ENCODE measurements at places on chromosomes 11 and 22.

GRCh38 chr11:65648997-65649493 lies 11.1 kb downstream of the SIPA1 start:
- DNase-seq: no peak

DNA sequence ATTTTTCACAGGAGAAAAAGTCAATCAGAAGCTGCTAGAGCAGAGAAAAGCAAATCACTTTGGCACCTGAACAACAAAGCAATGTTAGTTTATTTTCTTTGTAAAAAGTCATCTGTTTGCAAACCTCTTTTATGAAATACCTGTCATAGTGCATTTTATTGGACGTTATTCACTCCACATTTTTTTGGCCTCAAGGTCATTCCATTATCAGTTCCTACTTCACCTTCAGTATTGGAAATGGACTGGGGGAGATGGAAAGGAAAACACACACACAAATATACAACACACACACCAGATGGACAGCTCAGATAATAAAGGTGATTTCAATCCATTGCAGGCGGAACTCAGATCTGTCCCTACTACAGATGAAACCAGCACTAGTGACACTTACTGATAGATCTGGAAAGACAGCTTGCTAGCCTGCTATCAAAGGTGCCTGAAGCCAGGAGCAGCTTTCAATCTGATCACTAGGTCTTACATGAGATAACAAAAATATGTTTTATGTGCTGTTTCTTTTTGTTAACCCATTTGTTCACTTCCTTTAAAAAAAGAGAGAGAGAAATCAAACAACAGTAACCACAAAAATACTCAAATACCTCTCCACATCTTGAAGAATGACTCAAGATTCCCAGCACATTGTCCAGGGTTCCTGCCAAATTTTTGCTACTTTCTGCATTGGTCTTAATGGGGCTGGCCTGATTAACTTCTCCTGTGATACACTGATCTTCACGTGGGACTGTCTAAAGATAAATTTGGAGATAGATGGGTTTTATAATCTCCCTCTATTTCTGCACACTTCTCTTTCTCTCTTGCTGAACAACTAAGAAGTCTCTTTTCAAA lies 844.3 kb upstream of the TENM4 start:
- DNase-seq: no peak

DNA sequence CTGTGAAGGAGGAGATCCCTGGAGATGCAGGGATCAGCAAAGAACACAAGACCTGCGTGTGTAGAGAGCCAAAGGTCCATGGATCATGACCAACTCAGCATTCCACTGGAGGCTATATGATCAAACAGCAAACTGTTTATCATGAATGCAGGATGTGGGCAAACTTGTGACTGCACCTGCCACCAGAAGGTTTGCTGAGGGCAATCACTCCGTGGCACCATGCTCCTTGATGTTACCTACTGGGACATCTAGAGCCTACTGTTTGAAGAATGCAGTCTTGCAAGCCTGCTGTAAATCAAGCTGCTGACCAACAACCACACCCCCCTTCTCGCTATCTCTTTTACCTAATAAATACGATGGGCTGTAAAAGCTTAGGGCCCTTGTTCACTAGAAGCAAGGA lies 9.7 kb downstream of the SCGB1D2 start:
- no peak for DNase-seq

DNA sequence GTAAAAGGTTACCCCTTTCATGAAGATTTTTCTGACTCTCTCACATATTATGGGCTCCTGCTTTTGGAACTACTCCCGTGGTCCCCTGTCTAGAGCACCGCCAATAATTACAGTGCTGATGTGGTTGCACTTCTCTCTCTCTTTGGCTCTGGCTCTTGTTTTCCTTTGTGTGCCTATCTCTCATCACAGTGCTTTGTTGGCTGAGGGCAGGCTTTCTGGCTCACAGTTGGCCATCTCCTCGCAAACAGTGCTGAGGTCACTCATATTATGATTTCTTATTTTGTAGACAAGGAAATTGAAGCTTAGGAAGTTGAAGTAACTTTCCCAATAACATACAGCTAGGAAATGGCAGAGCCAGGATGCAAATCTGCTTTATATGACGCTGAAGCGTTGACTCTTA lies 192.5 kb downstream of the DDX10 start:
- no peak for DNase-seq

- no peak for DNase-seq
Measured at GRCh38 chr11:62546244-62546928, at the start of gene AHNAK. AHNAK (minus strand) TSS chr11:62546806; CDS start chr11:62536098, 10,708 bp downstream.

GRCh38 chr22:23240639-23241389 lies 60.5 kb downstream of the BCR start:
- DNase-seq: no peak

DNA sequence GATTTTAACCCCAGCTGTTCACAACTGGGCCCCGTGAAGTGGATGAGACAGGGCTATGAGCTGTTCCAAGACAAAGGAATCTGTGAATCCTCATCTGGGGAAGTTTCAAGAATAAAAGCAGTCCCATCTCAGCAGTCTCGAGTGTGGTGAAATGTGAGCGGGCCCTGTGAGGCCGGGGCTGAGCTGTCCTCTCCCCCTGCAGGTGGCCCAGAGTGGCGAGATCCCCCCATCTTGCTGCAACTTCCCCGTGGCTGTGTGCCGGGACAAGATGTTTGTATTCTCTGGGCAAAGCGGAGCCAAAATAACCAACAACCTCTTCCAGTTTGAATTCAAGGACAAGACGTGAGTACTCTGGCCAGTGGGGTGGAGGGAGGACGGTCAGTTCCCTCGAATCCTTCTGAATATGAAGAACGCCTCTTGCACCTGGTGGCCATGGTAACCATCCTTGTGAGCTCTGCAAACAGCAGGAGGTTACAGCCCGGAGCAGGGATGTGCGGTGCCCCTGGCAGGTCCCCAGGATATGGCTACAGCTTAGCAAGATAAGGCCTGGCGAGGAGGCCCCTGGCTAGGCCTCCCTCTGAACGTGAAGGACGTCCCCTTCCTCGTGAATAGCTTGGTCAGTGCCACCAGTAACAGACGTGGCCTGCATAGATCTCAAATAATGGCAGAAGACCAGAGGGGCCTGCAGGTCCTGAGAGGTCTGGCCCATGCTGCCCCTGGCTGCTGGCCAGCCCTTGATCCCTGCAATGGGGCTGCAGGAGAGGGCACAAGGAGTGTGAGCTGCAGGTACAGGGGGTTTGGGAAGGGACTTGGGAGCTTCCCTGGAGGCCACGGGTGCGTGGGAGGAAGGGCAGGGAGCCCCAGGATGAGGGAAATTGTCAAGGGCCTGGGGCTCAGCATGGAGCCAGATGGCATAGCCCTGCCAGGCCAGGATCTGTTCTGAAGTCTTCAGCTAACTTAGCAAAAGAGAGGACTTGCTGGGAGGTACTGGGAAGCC lies 8.4 kb downstream of the LZTR1 start:
- no peak for DNase-seq

DNA sequence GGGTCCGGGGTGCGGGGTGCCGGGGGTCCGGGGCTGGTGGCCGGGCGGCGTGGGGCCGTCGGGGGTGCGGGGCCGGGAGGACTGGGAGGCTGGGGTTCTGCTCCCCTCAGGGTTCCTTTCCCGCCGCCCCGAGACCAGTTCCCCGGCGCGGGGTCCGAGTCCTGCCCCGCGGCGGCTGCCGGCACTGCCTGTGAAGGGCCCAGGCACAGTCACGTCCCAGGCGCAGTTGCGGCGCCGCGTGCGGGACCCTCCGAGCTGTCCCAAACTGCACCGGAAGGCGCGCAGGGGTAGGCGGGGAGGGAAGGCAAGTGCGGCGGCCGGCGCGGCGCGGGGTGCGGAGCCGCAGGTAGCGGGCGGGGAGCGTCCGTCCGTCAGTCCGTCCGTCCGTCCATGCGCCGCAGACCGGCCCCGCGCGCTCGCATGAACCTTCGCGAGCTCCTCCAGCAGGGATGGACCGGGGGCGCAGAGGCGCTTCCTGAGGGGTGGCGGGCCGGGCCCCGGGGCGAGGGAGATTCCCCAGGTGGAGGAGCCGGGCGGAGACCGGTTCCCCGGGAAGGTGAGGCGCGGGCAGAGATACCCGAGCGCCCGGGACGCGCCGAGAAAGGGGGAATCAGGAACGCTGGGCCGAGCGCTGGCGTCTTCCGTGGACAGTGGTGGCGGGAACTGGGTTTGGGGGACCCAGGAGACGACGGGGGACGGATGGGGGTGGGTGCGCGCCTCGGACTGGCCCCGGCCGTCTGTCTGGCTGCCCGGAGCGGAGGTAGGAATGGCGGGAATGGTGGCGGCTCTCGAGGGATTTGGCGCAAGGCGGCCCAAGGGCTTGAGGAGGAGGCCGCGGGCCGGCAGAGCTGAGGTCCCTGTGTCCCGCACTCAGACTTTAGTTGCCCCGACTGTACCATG lies 3.1 kb upstream of the ADORA2A start:
- peak; percentile 43 for DNase-seq

- peak; percentile 45 for DNase-seq
Measured at GRCh38 chr11:723120-723883, 17.3 kb downstream of the EPS8L2 start.

- no peak for DNase-seq
Measured at GRCh38 chr11:75147191-75147874, 3.6 kb upstream of the SLCO2B1 start.

GRCh38 chr11:118215765-118216164 lies 9.0 kb downstream of the JAML start:
- DNase-seq: no peak

GRCh38 chr11:45027312-45027711 lies 76.6 kb upstream of the TP53I11 start:
- no peak for DNase-seq

GRCh38 chr22:48961705-48962104 lies 866.0 kb downstream of the BRD1 start:
- DNase-seq: no peak

GRCh38 chr11:60360621-60361020 lies 17.7 kb upstream of the MS4A7 start:
- DNase-seq: no peak

DNA sequence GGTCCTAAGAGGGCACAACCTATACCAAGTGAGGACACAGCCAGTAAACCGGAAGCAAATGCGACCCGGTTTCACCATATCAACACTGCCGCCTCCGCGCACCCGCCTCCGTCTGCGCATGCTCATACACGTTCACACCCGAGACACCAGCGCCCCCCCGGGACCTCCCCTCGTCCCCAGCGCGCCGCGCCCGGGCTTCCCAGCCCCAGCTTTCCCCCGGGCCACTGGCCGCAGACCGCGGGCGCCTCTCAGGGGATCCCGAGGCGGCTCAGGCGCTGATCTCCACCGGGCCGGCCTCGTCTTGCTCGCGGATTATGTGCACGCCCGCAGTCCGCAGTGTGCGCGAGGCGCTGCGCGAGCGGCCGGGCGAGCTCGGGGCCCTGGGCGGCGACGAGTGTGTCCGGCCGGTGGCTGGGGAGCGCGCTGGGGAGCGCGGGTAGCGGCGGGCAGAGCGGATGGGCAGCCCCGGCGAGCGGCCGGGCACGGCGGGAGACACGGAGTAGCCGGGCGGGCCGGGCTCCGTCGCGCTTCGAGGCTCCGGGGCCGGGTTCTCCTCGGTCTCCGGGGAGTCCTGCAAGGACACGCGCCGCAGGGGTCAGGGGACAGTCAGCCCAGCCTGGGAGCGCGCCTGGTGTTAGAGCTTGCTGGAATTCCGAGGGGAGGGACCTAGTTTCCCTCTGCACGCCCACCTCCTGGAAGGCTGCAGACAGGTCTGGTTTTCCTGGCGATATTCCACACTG lies 2.0 kb downstream of the HEPN1 start:
- DNase-seq: peak; percentile 71

- no peak for DNase-seq
Measured at GRCh38 chr11:11570823-11571222, 51.0 kb downstream of the GALNT18 start.

GRCh38 chr11:96162816-96163499 lies 180.0 kb downstream of the MAML2 start:
- DNase-seq: no peak

DNA sequence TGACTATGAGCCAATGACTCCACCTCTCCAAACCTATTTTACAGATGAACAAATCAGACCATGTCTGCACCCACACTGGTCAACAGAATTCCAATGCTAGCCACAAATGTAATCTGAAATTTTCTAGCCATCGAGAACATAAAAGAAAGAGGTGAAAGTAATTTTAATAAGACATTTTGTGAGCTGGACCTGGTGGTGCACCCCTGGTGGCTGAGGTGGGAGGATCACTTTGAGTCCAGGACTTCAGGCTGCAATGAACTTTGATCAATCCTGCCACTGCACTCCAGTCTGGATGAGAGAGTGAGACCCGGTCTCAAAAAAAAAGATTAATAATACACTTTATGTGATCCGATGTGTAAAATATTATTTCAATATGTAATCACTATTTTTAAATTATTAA lies 9.4 kb upstream of the RNF185 start:
- DNase-seq: no peak

Measured in activated T-cell treated with anti-CD3 and anti-CD28 coated beads for 24 hours (primary cell).